ENCODE measurements at places on chromosomes 4 and X. TPM values are rescaled to one million over a fixed set of nuclear protein-coding genes. Genes with fewer than 3 reads are reported as not detected.

GRCh38 chrX:15903186-15903681 lies 48.6 kb upstream of the AP1S2 start:
- DNase-seq, result no peak

DNA sequence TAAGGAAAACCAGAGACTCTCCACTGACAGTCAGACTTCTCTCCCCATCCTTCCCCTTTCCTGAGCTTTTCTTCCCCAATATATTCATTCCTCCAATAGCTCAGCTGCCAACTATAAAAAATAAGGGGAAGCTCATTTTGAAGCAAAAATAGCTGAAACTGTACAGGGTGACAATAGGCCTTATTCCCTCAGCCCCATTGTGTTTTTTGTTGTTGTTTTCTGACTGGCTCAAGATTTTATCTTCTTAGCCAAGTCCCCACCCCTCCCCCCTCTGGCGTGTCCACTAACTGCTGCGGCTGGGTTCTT lies 26.2 kb downstream of the PRPS1 start:
- DNase-seq, result peak; percentile 84

GRCh38 chr4:98657531-98658286 lies 702 bp downstream of the TSPAN5 start:
- DNase-seq, result no peak

CYTL1 gene
- total RNA-seq, result 0.81 TPM

GRCh38 chr4:78720994-78721677 lies 55.0 kb upstream of the BMP2K start:
- no peak for DNase-seq

- DNase-seq, result no peak
Observed at GRCh38 chr4:126991965-126992364, 640.8 kb upstream of the INTU start.

DNA sequence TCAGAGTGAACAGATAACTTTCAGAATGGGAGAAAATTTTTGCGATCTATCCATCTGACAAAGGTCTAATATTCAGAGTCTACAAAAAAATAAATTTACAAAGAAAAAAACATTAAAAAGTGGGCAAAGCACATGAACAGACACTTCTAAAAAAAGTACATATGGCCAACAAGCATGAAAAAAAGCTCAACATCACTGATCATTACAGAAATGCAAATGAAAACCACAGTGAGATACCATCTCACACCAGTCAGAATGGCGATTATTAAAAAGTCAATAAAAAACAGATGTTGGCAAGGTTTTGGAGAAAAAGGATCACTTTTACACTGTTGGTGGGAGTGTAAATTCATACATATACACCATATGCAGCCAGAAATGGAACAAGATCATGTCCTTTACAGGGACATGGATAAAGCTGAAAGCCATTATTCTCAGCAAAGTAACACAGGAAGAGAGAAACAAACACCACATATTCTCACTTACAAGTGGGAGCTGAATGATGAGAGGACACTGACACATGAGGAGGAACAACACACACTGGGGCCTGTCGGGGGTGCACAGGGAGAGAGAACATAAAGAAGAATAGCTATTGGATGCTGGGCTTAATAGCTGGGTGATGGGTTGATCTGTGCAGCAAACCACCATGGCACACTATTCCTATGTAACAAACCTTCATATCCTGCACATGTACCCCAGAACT lies 41.6 kb upstream of the ITM2A start:
- DNase-seq, result no peak

DNA sequence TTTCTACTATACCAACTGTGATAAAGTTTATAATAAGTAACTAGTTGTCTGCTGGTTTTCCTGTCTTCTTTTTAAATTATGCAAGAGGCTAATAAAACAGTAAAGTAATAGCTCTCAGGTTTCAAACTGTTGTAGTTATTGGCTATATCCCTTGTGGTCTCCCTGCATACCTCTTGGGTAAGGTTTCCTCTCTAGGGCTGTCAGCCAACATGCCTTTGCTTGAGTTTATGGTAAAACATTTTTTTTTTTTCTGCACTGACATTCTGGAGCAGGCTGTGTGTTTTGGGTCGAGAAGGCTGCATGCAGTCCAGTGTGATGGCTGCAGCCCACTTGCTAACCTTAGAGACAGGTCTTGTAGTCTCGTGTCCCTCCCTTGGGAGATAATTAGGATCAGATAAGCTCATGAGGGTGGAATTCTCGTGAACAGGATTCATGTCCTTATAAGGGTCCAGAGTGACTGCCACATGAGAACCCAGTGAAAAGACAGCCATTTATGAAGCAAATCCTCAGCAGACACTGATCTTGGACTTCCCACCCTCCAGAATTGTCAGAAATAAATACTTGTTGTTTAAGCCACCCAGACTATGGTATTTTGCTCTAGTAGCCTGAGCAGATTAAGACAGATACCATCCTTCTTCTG lies 831.2 kb downstream of the CCSER1 start:
- DNase-seq, result no peak

RRH gene
- 0.19 TPM for total RNA-seq

PPEF2 gene
- not detected for total RNA-seq

- no peak for DNase-seq
Observed at GRCh38 chr4:146548443-146548842, 26.7 kb upstream of the SLC10A7 start.

GRCh38 chr4:85701861-85702321 lies 226.9 kb downstream of the ARHGAP24 start:
- DNase-seq, result no peak

DNA sequence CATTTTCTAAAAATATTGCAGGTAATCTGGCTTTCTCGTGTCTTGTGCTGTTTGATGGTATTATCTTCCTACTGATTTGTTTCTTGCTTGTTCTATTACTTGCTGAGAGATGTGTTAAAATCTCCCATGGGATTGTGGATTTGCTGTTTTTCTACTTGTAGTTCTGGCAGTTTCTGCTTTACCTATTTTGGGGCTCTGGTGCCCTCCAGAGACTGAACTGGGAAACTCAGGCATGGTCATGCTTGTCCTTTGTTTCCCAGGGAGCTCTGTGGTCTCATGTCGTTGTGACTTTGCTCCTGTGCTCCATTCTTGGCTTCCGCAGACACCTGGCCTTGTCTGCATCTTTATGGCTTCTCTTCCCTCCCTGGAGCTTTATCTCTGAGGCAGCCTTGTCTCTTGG lies 39.5 kb downstream of the NSD2 start:
- peak; percentile 45 for DNase-seq

TSR2 gene
- 38.6 TPM for total RNA-seq

EXOC1L gene
- total RNA-seq, result not detected

GRCh38 chrX:118724775-118725174 lies 2.6 kb upstream of the IL13RA1 start:
- DNase-seq, result no peak

ABLIM2 gene
- total RNA-seq, result 23.8 TPM

MAGEA2B gene
- not detected for total RNA-seq

- no peak for DNase-seq
Observed at GRCh38 chrX:137425986-137426385, 139.9 kb upstream of the ZIC3 start.

- DNase-seq, result no peak
Observed at GRCh38 chr4:175234162-175234561, 316.0 kb downstream of the ADAM29 start.

DNA sequence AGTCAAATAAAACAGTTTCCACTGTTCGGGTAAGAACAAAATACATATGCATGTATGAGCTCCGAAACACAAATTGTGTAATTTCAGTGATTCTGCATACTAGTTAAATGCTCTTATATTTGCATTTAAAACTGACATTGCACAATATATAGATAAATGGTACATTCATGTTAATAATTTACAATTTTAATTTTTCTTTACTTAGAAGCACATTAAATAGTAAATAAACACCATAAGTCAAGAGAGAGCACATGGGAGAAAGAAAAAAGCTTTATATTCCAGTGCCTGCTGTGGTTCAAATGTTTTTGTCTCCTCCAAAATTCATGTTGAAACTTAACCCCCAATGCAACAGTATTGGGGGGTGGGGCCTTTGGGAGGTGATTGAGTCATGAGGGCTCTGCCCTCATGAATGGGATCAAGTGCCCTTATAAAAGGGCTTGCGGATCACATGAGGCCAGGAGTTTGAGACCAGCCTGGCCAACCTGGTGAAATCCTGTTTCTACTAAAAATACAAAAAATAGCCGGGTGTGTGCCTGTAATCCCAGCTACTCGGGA lies 322.9 kb downstream of the BCOR start:
- DNase-seq, result no peak

- no peak for DNase-seq
Observed at GRCh38 chr4:40040908-40041307, 15.7 kb upstream of the N4BP2 start.
